ENCODE measurements at places on chromosomes 1 and 21. TPM values are rescaled to one million over a fixed set of nuclear protein-coding genes. Genes with fewer than 3 reads are reported as not detected.

DNA sequence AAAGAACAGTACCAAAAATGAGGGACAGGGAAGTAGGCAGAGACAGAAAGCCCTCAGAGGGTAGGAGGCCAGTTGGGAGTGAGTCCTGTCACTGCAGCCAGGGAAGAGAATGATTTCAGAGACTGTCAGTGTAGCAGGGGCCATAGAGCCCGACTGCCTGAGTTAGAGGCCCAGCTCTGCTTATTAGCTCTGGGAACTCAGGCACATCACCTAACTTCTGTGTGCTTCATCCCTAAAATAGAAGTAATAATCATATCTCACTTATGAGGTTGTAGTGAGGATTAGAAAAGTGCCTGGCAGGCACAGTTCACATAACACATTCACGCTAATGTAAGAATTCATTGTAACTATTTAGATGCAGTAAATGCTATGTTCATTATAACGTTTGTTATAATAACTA is 18.3 kb downstream of the NPL start:
- no peak for DNase-seq

Gene IFNLR1
- 3.7 TPM for total RNA-seq

Gene LCE2C
- not detected for total RNA-seq

DNA sequence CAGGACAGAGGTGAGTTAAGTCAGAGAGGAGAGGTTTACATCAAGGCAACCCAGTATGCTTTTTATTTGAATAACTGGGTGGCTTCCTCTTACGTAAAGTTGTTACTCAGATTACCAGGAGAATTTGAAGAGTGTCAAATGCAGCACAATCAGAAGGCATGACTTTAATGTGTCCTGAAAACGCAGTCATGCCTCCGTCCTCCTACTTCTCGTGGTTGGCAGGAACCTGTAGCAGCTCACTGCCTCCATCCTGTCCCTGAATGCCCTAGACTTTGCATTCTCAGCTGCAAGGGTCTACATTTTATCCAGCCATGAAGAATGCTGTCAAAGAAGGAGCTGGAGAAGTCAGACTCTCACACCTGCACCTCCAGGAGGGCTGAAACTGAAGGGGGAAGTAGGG is 66.7 kb downstream of the MIS18A start:
- DNase-seq, result no peak

GRCh38 chr1:210700511-210700910 is 371.8 kb downstream of the HHAT start:
- no peak for DNase-seq

GRCh38 chr1:52111492-52111891 is 30.4 kb upstream of the ZFYVE9 start:
- DNase-seq, result no peak

DNA sequence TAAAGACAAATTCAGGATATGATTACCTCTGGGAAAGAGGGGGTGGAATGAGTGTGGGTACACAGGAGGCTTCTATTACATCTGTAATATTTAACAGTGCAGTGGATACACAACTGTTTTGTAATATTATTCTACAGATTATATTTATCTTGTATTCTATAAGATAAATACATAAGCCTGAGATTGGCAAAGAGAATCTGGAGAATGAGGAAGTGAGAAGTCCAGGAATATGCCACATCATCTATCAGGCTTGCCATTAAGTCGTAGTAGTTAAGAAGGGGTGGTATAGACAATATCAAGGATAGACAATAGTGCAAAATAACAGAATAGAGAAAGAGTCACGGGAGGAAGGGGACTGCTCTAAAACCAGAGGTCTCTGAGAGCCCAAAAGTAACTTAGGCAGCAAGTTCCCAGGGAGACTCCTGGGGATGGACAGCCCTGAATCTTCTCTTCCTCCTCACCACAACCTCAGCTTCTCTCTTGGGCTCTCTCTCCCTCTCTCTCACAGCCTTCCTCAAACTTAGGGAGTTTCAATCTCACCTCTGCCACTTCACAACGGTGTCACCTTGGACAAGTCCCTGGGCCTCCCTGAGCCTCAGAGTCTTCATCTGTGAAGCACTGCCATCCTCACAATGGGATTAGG is 14.0 kb upstream of the PTAFR start:
- DNase-seq, result no peak
